T-helper 2 cell (primary cell): ENCODE measurements at places on chromosomes 4 and X.

- DNase-seq = no peak
These were observed 176.5 kb downstream of the FBXW7 start for GRCh38 chr4:152359208-152360044.

- no peak for DNase-seq
These were observed 979.3 kb downstream of the GLUD2 start for GRCh38 chrX:122026665-122027064.

DNA sequence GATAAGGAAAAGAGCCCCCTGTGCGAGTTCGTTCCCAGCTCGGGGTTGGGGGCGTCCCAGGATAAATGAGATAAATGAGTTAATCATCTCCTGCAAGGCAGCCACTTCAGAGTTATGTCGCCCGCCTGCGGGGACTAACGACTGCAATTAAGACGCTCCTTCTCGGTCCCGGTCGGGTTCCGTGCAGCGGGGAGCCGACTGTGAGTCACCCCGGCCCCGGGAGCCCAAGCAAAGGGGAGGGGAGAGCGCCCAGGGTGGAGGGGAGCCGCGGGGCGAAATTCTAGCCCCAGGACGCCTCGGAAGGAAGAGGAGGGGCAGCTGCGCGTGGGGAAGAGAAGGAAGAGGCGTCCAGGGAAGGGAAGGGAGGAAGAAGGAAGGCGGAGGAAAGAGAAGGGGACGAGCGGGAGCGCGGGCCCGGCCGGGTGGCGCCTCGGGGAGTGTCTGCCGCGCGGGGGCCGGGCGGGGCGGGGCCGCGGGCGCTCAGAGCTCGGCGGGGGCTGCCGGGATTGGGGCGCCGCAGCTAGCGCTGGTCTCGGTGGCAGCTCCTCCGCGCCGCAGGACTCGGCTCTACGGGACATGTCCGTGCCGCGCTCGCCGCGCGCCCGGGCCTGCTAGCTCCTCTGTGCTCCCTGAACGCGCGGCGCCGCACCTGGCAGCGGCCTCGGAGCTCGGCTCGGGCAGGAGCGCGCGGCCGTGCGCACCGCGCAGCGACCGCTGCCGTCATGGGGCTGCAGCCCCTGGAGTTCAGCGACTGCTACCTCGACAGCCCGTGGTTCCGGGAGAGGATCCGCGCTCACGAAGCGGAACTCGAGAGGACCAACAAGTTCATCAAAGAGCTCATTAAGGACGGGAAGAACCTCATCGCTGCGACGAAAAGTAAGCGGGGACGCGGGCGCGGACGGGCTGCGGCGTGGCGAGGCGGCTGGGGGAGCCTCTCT is at the start of gene ARHGAP10:
Gene ARHGAP10, plus strand, starts transcription at position 509 of the 938 bp plus-strand sequence. Its CDS starts 214 bp downstream, at position 723.
- peak; percentile 77 for DNase-seq

DNA sequence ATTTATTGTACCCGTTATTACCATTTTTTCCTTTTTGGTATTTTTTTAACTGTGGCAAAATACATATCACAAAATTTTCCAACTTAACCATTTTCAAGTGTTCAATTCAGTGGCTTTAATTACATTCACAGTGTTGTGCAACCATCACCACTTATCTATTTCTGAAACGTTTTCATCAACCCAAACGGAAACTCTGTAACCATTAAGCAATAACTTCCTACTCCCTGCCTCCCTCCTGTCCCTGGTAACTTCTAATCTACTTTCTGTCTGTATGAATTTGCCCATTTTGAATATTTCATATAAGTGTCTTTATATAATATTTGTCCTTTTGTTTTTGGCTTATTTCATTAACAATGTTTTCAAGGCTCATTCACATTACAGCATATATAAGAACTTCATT is 57.4 kb upstream of the MSN start:
- no peak for DNase-seq

GRCh38 chr4:190017357-190018200 is 9.5 kb downstream of the FRG2 start:
- peak; percentile 42 for DNase-seq

GRCh38 chrX:102934624-102935023 is 2.4 kb upstream of the RAB40AL start:
- no peak for DNase-seq

DNA sequence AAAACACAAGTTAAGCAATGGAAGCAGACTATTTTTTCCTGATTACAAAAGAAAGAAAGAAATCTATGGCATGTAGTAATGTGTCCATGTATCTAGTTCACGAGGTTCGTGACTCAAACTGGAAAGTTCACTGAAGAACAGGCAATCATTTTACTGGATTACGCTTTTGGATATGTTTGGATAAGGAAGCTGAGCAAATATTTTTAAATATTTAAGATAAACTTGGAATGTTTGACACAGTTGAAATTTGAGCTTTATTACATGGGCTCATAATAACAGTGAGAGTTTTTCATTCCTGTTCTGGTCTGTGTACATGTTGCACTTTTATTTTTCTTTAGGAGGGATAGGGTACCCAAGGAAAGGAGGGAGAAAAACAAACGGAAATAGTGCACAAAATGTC is 244.2 kb upstream of the GK2 start:
- no peak for DNase-seq

DNA sequence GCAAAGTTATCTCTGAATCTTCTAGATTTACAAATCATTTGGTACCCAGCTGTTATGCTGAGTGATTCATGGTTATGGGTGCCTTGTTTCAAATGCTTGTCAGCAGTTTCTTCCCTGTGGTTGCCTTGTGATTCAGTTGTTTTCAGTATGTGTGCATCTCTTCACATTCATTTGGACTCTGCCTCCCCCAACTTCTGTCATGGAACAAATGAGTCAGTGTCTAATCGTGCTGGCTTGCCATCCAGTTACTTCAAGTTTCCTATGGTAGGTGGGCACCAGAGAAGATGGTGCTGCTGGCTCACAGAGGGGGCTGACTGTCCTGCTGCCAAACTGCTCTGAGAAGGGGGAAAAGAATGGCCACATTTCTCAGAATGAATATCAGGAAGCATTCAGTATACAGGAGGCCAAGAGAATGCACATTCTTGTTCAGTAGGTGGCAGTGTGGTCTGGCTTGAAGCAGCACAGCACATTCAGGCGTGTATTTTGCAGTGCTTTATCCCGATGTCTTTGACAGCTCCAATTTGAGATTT is 260.9 kb downstream of the GLUD2 start:
- no peak for DNase-seq

DNA sequence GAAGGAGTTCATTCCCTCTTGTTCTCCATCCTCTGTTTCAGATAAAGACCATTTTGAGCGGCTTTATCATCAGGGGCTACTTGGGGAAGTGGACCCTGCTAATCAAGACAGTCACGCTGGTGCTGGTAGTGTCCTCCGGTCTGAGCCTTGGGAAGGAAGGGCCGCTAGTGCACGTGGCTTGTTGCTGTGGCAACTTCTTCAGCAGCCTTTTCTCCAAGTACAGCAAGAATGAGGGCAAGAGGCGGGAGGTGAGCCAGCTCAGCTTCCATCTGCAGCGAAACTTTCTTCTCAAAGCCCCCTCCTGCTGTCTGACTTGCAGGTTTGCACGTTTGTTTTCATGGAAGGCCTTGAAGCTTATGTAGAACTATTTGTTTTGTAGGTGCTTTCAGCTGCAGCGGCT is 49.5 kb downstream of the CLCN4 start:
- no peak for DNase-seq

DNA sequence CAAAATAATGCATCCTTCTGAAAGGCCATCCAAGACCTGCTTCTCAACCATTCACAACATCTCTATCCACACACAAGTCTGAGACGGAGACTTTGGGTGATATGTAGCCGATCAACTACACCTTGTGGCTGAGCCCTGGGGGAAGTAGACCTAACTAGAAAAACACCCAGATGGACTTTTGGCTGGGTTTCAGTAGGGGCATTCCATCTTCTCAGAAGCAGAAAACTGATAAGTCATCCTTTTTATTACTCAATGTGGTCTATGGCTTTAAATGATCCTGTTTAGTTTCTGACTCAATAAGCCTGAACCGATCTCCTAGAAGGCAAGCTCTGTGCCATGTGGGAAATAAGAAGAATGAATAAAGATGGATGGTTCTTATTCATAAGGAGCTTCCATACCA is 82.5 kb upstream of the AFF2 start:
- no peak for DNase-seq

DNA sequence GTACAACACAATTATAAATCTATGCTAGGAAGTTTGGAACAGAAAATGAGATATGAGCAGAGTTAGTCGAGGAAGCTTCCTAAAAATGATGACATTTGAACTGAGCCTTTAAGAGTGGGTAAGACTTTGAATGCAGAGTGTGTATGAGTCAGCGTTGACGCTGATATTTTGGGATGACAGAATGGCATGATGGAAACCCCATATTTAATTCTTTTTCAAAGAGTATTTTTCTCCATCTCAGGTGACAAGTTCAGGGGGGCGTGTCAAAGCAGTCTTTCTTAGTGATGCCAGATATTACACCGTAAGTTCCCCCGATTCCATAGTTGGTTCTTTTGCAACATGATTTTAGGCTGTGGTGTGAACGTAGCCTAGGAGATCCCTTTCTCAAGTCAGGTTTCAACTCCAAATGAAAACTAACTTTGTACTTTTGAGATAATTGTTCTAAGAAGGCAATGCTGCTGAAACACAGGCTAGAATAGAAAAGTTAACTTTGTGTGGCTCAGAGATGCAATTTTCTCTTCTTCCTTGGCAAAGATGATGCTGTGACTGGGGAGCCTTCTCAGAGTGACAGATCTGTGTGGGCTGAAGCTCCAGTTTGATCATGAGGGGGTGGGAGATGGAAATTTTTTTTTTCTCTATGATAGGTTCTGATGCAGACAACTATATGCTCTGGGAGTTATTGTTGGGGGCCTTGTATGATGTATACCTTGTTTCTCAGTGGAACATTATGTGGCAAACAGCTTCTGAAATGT is 59.2 kb downstream of the GLUD2 start:
- no peak for DNase-seq

DNA sequence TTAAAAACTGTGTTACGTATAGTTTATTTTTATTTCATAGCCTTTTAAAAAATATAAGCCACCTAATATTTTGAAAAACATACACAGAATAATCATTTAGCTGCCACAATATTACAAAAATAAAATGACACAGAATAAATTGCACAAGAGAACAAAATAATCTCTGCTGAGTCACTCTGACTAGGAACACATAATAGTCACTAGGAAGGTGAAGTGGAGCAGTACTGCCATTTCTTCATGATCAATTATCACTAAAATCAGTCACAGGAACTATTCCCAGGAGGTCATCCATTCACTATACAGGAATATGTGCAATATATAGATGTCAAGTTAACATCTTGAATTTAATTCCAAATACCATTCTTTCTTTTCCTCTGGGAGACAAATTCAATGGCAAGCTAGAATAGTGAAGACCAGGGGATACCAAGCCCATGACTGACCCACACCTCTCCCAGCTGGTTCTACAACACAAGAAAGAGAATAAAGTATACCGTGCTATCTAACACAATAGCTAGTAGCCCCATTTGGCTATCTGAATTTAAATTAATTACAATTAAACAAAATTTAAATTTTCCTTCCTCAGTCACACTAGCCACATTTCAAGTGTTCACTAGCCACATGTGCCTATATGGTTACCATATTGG is 5.9 kb downstream of the SMIM43 start:
- DNase-seq = no peak

DNA sequence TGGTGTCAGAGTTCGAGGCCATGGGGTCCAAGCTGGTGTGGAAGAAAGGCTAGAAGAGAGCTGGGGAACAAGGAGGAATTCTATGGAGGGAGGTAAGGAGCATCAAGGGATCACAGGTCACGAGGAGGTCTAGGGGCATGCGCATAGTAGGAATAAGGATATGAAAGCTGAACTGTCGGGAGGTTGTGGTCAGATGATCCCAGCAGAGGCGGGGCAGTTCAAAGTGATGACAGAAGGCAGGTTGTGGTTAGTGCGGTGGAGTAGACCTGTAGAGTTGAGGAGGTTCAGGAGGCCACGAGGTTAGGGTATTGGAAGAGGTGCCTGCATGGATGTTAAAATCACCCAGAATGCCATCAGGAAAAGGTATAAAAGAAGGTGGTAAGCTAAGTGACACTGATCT is 156.3 kb downstream of the TMEM164 start:
- DNase-seq = no peak

GRCh38 chr4:22510750-22511149 is 5.1 kb downstream of the ADGRA3 start:
- no peak for DNase-seq

- DNase-seq = no peak
These were observed 19.2 kb downstream of the PNMA6E start for GRCh38 chrX:153381684-153382532.

- no peak for DNase-seq
These were observed 34.6 kb upstream of the TMPRSS11D start for GRCh38 chr4:67918428-67918827.

GRCh38 chrX:124902953-124903352 is 416.7 kb upstream of the TEX13C start:
- no peak for DNase-seq
